ENCODE measurements at places on chromosomes 3 and 15. TPM values are rescaled to one million over a fixed set of nuclear protein-coding genes. Genes with fewer than 3 reads are reported as not detected.

GRCh38 chr3:150722267-150722666 lies 18.5 kb upstream of the ERICH6 start:
- peaks cover 7% of the 10 kb centered on the region for H3K4me1 ChIP-seq
- H3K27ac ChIP-seq = no peak overlapping the region
- H3K27me3 ChIP-seq = no peaks in the 10 kb centered on the region
- H3K36me3 ChIP-seq = no peaks in the 10 kb centered on the region
- no peak overlapping the region for H3K4me3 ChIP-seq

- H3K36me3 ChIP-seq = no peaks in the 10 kb centered on the region
- peaks cover 12% of the 10 kb centered on the region for H3K4me1 ChIP-seq
- H3K27me3 ChIP-seq = no peaks in the 10 kb centered on the region
- no peak overlapping the region for H3K4me3 ChIP-seq
Measured at GRCh38 chr3:128352326-128352725, 114.4 kb downstream of the DNAJB8 start.

DNA sequence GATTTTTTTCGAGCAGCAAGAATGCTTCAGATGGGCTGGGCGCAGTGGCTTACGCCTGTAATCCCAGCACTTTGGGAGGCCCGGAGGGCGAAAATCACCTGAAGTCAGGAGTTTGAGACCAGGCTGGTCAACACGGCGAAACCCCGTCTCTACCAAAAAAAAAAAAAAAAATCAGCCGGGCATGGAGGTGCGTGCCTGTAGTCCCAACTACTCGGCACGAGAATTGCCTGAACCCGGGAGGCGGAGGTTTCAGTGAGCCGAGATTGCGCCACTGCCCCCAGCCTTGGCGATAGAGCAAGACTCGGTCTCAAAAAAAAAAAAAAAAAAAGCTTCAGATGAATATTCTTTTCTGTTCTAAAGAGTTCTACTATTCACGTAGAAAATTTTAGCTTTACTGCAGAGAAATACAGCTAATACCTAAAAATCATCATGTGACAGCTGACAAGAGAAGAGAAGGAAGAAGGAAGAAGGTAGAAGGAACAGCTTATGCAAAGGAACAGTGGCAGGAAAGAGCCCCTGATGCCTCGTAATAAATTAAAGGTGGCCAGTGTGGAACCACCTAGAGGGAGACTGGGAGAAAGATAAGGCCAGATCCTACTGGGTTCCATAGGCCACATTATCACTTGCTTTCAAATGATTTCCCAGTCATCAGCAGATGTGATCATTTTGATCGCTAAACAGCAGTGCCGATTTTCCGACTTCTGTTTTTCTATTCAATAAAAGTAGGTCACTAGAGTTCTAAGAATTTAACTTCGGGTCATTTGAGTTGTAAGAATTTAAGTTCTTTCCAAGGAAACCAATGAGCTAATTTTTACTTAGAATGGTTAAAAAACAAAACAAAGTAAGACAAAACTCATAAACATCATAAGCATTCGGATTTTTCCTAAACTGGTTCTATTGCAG lies 1.5 kb downstream of the CMTM6 start:
- no peaks in the 10 kb centered on the region for H3K36me3 ChIP-seq
- no peak for DNase-seq
- H3K4me3 ChIP-seq = no peak overlapping the region
- no peaks in the 10 kb centered on the region for H3K27me3 ChIP-seq

GRCh38 chr3:108713816-108714215 lies 43.4 kb downstream of the RETNLB start:
- no peaks in the 10 kb centered on the region for H3K4me1 ChIP-seq
- H3K36me3 ChIP-seq = no peaks in the 10 kb centered on the region
- H3K27me3 ChIP-seq = no peaks in the 10 kb centered on the region
- DNase-seq = no peak

DNA sequence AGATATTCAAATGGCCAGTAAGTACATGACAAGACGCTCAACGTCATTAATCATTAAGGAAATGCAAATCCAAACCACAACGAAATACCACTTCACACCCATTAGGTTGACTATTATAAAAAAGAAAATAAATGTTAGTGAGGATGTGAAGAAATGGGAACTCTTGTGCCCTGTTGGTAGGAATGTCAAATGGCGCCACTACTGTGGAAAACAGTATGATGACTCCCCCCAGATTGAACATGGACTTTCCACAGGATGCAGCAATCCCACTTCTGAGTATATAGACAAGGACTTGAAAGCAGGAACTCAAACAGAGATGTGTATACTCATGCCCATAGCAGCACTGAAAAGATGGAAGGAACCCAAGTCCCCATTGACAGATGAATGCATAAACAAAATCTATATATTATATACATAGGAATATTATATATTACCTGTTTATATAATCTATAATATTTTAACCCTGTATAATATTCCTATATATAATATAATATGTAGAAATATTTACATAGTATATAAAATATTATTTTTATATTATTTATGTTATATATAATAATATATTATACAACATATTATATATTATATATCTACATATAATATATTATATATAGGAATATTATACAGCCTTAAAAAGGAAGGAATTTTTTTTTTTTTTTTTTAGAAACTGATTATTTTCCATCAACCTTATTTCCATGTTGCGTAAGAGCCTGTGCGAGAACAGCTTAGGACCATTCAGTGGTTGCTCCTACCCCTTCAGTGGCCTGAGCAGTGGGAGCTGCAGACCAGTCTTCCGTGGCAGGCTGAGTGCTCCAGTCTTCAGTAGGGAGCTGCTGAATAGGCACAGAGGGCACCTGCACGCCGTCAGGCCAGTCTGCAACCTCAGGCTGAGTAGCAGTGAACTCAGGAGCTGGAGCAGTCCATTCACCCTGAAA lies 17.6 kb upstream of the PIGZ start:
- H3K27me3 ChIP-seq = peaks cover 8% of the 10 kb centered on the region
- H3K36me3 ChIP-seq = no peaks in the 10 kb centered on the region
- H3K27ac ChIP-seq = no peak overlapping the region

GRCh38 chr3:169627789-169628188 lies 35.7 kb downstream of the MECOM start:
- H3K27me3 ChIP-seq = peaks cover 5% of the 10 kb centered on the region
- H3K27ac ChIP-seq = no peak overlapping the region
- no peaks in the 10 kb centered on the region for H3K4me1 ChIP-seq
- DNase-seq = no peak

- H3K36me3 ChIP-seq = no peaks in the 10 kb centered on the region
- no peaks in the 10 kb centered on the region for H3K27me3 ChIP-seq
Measured at GRCh38 chr3:33391255-33391995, 48.8 kb downstream of the UBP1 start.

DNA sequence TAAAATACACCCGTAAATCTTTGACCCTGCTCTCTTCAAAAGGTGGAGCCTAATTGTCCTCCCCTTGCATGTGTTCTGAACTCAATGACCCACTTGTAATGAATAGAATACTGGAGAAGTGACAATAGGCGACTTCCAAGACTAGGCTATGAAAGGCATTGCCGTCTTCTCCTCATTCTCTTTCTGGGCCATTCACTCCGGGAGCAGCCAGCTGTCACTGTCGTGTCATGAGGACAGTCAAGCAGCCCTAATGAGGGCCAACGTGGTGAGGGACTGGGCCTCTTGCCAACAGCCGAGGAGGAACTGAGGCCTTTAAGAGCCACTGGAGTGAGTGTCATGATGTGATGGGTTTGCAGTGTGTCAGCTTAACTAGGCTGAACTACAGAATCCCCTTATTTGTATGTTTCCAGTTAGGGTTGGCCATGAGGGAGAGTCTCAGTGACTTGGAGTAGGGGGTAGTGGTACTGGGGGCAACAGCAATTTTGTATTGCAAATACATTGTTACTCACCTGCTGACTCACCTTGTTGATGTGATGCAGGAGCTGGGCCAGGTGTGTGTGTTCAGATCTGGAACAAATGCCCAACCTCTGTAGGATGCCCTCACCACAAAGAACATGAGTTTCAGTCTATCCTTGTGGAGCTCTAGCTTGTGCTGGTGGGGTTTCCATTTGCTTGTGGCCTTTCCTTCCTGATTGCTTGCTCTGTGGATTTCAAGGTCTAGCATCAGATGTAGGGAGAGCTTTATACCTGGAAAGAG lies 188.5 kb upstream of the PROK2 start:
- H3K27ac ChIP-seq = no peak overlapping the region
- H3K36me3 ChIP-seq = no peaks in the 10 kb centered on the region
- peak; percentile 14 for DNase-seq
- peaks cover 7% of the 10 kb centered on the region for H3K27me3 ChIP-seq

Gene GRK7
- 0.11 TPM for total RNA-seq

Gene NXPE3
- 14.8 TPM for total RNA-seq

Gene IL20RB
- 0.28 TPM for total RNA-seq

Gene CIB1
- 160 TPM for total RNA-seq

Gene BSN
- total RNA-seq = 4.6 TPM

Gene COL6A6
- total RNA-seq = 0.61 TPM

Data from adrenal gland (tissue), 19 donors.